Erythroblast (primary cell): ENCODE measurements at places on chromosomes 12 and 14.
A peak's percentile ranks its signal among the peaks of the same experiment; 100 is the strongest.

- DNase-seq, result no peak
Measured at GRCh38 chr12:47878293-47878917, 26.4 kb downstream of the VDR start.

- DNase-seq, result no peak
Measured at GRCh38 chr14:50784683-50785456, 46.1 kb downstream of the NIN start.

- DNase-seq, result peak; percentile 60
Measured at GRCh38 chr14:74804219-74804825, 41.2 kb downstream of the YLPM1 start.

DNA sequence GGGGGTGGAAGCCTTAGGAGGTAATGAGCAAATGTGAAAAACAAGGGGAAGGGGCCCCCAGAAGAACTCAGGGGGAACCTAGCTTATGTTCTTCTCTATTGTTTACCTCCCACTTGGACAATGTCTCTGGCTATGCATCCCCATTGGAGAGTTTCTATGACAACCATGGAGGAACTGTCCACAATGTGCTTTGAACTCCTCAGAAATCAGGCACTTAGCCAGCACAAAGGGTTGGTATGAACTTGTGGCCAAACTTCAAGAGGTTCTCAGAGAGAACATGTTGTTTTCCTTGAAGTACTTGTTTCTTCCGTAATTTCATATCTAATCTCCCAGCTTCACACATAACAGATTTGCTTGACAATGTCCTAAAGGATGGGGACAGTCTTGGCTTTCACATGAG, 202.8 kb upstream of the PELI2 start:
- no peak for DNase-seq

GRCh38 chr12:52602552-52602951, 1.3 kb upstream of the KRT72 start:
- DNase-seq, result no peak

GRCh38 chr14:58243790-58244555, 670 bp upstream of the PSMA3 start:
- DNase-seq, result peak; percentile 72

DNA sequence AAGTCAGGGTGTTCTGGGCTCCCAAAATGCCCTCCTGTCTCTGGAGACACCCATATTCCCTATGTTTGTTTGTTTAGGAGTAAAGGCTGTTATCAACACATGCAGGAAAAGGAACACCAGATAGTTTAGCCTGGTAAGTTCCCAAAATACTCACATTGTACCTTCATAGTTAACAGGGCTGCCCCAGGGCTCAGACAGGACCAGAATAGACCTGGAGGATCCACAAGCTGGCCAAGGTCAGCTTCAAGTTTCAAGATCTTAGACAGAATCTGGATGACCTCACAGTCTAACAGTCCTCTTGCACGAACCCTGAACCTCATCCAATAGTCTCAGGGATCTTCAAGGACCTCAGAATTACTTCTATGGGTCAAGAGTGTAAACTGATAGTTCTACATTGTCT, 18.1 kb upstream of the HSP90B1 start:
- no peak for DNase-seq

DNA sequence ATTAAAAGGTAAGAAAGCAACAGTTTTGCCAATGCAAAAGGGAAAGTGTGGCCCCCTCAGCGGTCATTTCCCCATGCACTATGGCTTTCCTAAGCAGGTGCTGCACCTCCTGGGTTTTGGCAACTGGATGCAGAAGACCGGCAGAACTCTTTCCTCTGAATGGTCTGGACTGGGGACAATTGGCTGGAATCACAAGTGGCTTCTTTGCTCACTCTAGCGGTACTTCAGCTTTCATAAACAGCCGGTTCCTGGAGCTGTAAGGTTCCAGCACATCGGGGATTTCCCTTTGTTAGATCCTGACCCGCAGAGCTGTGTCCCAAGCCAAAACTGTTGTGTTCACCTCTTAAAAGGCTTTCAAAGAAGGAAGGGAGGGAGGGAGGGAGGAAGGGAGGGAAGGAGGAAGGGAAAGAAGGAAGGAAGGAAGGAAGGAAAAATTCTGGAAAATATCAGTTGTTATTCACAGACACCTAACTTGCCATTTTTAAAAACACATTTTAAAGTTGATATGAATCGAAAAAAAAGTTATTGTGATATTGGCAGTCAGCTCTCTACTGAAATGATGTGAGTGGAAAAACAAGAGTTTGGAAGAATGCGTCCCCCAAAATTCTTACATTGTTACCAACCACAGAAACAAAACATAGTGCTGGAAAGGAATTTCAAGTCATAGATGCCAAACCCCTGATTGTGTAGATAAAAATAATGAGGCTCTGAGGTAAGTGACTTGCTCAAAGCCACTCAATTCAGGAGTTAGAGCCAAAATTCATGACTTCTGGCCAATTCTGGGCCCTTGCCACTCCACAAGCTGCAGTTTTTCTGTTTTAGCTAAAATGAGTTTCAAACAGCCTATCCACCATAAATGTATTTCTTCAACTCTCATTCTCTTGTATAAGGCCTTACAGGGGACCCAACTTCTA, 220.6 kb upstream of the HMGA2 start:
- no peak for DNase-seq
